ENCODE measurements at places on chromosomes 13 and 19. TPM values are rescaled to one million over a fixed set of nuclear protein-coding genes. Genes with fewer than 3 reads are reported as not detected.

DNA sequence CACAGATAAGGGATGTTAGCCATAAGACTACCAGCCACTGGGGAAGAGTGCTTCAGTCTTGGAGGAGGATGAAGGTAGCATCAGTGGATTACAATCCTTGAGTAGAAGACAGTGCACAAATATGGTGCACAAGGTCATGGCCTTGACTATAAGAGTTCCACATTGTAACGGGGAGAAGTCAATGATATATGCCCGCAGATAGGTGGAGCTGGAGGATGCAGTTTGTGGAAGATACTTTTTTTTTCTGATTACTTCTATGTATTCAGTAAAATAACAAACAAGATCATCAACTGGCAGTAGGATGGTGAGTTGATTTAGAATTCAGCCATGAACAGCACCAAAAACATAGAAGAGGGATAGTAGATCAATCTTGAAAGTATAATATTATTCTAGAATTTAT, 926.8 kb upstream of the MIR17HG start:
- no peak for DNase-seq

DNA sequence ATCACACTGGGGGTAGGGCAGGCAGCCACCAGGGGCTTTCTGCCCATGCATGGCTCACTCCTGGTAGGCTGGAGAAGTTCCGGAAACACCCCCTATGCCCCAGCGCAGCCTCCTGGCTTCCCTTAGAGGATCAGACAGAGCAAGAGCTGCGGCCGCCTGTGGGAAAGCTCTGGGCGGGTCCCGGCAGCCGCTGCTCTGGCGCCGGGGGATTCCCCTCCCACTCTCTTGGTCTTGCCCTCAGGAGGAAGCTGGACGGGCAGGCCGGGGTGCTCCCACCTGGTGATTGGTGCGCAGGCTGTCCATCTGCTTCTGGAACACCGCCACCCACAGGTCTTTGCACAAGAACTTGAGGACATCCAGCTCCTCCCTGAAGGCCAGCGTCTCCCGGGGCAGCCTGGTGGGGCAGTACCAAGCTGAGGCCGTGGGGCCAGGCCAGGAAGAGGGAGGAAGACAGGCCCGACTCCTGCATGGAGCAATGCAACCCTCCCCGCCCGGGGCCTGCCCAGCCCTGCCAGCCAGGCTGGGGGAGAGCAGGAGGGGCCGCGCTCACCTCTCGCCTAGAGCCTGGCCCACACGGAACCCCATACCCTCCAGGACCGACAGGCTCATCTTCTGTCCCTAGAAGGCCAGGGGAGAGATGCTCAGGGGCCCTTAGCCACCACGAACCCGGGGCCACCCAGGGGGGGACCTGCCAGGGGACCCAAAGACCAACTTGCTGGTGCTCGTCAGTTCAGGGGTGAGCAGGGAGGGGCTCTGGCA, 4.0 kb upstream of the NKPD1 start:
- DNase-seq = no peak

GNG8 gene
- polyA plus RNA-seq = 3.1 TPM

DNA sequence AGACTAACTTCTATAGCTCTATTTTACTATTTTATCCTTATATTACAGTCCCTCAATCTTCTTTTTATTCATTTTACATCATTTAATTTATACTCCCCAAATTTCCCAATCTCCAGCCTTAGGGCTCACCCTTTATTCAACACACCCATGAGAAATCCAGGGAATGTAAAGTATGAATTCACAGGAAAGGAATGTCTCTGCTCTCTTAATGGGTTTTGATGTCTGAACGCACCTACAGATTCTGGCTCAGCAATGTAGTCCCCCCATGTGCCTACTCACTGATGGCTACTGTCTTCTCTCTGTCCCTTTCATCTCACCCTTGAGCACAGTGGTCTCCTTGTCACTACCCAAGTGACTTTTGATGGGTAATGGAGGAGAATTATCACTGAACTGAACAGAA, 32.8 kb downstream of the TNFSF13B start:
- no peak for DNase-seq

KIR3DL2 gene
- polyA plus RNA-seq = not detected

GRCh38 chr13:51003642-51004041, 94.1 kb downstream of the RNASEH2B start:
- DNase-seq = no peak

GRCh38 chr19:2793126-2793525, 7.8 kb downstream of the THOP1 start:
- DNase-seq = no peak

DNA sequence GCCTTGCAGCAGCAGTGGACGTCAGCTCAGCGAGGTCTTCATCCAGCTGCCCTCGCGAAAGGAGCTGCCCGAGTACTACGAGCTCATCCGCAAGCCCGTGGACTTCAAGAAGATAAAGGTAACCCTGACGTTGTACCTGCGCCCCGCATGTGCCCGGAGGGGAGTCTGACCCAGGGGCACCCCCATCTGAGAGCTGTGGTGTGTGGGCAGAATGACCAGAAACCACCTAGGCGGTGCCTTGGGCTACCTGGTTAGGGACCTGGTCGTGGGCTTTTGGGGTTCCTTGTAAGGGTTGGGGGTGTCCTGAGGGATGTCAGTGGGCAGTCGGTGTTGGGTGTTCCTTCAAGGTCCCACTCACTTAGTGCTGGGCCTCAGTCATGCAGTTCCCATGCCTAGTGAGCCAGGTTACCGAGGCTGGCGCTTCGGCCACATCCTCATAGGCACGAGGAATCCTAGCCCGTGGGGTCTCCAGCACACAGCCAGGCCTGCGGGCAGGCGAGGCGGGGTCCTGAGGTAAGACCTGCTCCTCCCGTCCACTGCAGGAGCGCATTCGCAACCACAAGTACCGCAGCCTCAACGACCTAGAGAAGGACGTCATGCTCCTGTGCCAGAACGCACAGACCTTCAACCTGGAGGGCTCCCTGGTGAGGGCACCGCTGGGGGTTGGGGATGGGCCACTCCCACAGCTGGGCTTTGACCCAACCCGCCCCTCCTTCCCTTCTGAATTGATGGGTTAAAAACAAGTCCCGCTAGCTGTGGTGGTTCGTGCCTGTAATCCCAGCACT, 30.8 kb upstream of the LDLR start:
- no peak for DNase-seq
